ENCODE measurements at places on chromosomes 11 and 22. TPM values are rescaled to one million over a fixed set of nuclear protein-coding genes. Genes with fewer than 3 reads are reported as not detected.

TRIM51 gene
- total RNA-seq: not detected

CYP2D6 gene
- total RNA-seq: 0.27 TPM

IGSF9B gene
- total RNA-seq: 3.2 TPM

SCUBE2 gene
- 0.44 TPM for total RNA-seq

SPTBN2 gene
- total RNA-seq: 9.9 TPM

MYEOV gene
- total RNA-seq: 104 TPM

YPEL4 gene
- 0.11 TPM for total RNA-seq

NECTIN1 gene
- total RNA-seq: 10.6 TPM

SLN gene
- 2.8 TPM for total RNA-seq

FBLN1 gene
- total RNA-seq: 37.5 TPM

GGT5 gene
- 4.6 TPM for total RNA-seq

MGAT3 gene
- total RNA-seq: 1.0 TPM

FGF19 gene
- 0.09 TPM for total RNA-seq

CNIH2 gene
- total RNA-seq: 2.5 TPM

CNGA4 gene
- total RNA-seq: 0.07 TPM

SAAL1 gene
- 36.1 TPM for total RNA-seq

RRP7A gene
- 50.5 TPM for total RNA-seq

RAB36 gene
- 7.7 TPM for total RNA-seq

KCNK7 gene
- 0.53 TPM for total RNA-seq

KIF18A gene
- total RNA-seq: 13.0 TPM

OSBP2 gene
- total RNA-seq: 11.1 TPM

CLMP gene
- total RNA-seq: 26.7 TPM
